ENCODE measurements at places on chromosomes 1 and 21.

- no peak for DNase-seq
These were observed 4.1 kb upstream of the GRIK3 start for GRCh38 chr1:37038227-37039093.

DNA sequence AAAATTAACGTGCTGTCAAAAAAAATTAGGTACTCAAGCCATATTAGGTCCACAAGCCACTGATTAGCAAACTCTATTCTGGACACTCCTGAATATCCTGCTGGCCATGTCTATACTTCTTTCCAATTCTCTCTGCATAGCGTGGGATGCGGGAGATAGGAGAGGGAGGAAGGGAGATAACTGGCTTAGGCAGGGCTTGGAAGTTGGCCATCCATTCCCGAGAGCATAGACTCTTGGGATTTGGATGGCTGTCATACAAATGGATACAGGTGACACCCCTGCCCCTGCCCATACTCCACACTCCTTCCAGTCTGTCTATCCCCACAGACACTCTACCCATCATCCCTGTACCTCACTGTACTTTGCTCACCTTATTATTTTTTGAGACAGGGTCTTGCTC is 2.3 kb upstream of the PRELP start:
- DNase-seq: no peak

GRCh38 chr1:239253032-239253431 is 133.3 kb upstream of the CHRM3 start:
- DNase-seq: peak; percentile 31

DNA sequence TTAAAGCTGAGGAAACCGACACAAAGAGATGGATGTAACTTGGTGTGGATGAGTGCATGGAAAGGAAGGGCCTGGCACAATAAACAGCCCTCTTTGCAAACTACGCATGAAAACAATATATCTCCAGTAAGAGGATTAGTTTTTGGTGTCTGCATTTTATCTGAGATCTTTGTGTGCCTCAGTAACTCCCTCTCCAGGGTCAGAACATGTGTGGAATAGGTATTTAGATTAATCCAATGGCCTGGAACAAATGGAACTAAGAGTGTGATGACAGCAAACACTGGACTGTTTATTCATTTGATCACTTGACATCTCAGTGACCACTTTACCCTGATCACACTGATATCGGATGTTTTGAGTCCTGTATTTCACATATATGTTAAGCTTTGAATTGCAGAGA is 45.3 kb downstream of the AKNAD1 start:
- no peak for DNase-seq

DNA sequence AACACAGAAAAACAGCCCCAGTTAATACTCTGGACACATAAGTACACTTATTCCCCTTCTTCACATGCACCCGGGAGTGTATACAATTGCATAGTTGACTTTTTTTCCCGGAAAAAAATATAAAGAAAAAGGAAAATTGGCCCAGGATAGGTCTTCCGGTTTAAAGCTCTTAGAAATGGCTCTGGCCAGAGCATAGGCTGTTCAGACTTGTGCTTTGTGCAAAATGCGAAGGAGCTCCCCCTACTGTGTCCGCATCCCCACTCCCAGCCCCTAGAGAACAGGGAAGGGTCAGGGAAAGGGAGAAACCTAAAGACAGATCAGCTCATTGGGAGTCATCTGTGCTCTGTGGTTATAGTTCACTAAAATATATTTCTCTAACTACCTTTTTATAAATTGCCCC is 5.5 kb upstream of the MTMR11 start:
- peak; percentile 42 for DNase-seq

GRCh38 chr21:33976082-33977016 is 60.7 kb upstream of the ATP5PO start:
- DNase-seq: peak; percentile 95

- DNase-seq: no peak
These were observed 9.0 kb upstream of the PLCH2 start for GRCh38 chr1:2466958-2467554.

- no peak for DNase-seq
These were observed 56.0 kb upstream of the POU3F1 start for GRCh38 chr1:38102636-38103035.

DNA sequence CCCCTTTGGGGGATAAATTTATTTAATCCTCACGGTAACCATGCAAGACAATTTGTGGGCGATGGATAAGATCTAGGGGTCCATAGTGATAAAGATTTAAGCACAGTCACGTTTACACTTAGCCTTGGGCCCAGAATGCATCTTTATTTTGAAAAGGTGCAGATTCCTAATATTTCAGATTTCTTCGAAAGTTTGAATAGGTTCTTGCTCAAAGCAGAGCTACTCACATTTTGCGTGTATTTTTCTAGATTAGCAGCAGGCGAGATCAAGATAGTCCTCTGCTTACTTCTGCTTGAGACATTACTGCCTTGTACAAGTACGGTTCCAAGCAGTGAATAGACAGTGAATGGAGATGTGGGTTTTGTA is 647 bp downstream of the TSEN15 start:
- no peak for DNase-seq

- DNase-seq: no peak
These were observed 185.7 kb upstream of the VAMP3 start for GRCh38 chr1:7585216-7585907.

DNA sequence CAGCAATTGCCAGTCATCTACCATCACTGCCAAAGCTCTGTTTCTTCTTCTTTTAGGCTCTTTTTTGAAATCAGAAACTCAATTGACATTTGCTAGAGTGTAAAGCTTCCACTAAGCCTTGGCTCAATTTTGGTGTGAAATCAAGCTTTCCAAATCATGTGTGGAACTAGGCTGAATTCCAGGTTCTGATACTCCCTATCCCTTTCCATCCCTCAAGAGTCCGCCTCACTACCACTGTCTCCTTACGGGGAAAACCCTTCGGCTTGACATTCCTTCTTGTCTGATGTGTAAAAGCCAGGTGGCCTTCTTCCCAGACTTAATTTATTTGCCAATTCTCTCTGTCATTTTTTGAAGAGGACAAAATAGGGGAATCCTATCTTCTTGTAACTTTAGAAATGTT is 47.2 kb upstream of the PRMT6 start:
- DNase-seq: no peak

- no peak for DNase-seq
These were observed 228.8 kb downstream of the CAMTA1 start for GRCh38 chr1:7013833-7014639.

DNA sequence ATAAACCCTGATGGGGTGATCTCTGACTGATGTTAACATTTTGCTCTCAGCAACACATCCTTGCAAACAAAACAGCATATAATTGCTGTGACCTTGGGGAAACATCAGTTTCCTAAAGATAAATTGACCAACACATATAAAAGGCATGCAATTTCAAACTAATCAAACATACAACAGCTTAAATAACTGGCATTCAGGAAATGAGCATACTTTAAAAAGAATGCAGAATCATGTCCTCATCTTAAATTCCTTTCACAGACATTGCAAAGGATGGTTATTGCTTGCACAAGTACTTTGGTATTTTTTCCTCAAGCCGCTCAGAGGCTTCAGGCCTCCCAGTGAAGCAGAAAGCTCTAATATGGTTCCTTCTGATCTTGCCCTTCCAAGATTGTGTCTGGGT is 53.4 kb upstream of the RGS18 start:
- peak; percentile 37 for DNase-seq

DNA sequence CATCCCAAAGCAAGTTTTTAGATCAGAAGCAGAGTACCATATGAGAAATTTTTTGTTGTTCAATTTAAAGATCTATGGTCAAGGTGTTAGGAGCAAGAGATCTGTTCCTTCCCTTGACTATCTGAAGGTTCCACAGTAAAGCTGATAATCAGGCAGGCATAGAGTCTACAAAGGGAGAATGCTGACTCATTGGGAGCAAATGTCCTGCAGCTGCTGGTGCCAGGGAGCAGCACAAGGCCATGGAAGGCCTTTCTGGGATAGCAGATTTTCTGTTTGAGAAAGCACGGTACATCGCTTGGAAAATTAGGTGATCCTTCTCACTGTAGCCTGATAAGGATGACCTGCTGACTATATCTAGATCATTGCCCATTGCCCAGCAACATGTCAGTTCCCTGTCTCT is 210.1 kb upstream of the C1orf87 start:
- DNase-seq: peak; percentile 31

DNA sequence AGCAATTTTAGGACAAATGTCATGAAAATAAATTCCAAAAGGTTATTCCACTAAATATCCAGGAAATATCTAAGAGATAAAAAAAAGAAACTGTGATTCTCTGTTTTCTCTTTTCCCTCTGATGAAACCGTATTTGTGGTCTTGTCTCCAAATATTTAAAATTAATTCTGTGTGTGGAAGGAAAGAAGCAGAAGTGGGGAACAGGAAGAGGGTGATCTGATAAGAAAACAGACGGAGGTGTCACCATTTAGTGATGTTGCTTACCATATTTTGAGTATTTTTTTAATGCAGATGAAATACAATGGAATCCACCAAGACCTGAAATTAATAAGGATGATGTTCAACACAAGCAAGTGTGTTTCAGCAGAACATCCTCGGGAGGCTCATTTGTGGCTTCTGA is 29.6 kb downstream of the CLCA1 start:
- no peak for DNase-seq

GRCh38 chr1:57824535-57824934 is 400.7 kb upstream of the DAB1 start:
- DNase-seq: peak; percentile 9

GRCh38 chr1:162361349-162361748 is 15.3 kb downstream of the SPATA46 start:
- DNase-seq: peak; percentile 26

DNA sequence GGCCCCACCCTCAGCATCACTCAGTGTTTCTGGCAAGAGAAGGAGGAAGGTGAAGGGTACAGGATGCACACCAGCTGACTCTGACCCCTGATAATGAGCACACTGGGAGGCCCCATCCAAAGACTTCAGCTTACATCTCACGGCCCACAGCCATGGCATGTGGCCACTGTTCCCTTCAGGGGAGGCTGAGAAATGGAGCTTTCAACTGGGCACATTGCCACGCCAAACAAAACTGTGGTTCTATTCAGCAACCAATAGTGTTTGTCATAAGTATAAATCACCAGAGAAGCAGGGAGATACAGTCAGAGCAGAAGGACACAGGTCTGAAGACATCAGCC is 12.7 kb upstream of the TRAF3IP3 start:
- peak; percentile 88 for DNase-seq

GRCh38 chr1:214844319-214844718 is 238.2 kb upstream of the KCNK2 start:
- no peak for DNase-seq

DNA sequence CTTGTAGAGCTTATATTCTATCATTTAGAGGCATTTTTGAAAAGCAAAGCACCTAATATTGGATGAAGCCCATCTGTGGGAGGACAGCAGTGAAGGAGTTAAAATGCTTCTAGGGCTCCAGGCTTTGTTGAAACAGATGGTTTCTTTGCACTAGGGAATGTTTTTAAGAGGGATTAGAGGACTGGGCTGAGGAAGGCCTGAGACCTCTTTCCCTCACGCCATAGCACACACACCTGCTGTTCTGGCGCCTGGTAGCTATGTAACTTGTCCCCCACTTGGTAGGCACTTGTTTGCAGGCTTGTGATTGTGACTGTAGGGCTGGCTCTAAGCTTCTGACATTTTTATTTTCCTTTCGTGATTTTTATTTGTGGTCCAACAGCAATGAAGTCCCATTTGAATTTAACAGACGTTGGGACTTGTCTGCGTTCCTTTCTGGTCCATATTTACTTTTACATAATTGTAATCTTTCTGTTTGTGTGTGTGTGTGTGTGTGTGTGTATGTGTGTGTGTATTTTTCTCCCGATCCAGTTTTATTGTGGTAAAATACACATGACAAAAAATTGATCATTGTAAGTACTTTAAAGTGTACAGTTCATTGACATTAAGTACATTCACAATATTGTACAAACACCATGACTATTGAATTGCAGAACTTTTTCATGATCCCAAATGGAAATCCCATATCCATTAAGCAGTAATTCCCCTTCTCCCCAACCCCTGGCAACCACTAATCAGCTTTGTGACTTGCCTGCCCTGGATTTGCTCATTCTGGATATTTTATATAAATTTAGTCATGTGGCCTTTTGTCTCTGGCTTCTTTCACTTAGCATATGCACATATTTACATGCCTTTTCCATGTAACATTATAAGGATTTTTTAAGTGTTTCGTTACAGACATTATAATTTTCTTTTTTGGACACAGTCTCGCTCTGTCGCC is 33.5 kb upstream of the MACF1 start:
- peak; percentile 63 for DNase-seq

- DNase-seq: no peak
These were observed 3.2 kb downstream of the SLAMF6 start for GRCh38 chr1:160519642-160520435.

DNA sequence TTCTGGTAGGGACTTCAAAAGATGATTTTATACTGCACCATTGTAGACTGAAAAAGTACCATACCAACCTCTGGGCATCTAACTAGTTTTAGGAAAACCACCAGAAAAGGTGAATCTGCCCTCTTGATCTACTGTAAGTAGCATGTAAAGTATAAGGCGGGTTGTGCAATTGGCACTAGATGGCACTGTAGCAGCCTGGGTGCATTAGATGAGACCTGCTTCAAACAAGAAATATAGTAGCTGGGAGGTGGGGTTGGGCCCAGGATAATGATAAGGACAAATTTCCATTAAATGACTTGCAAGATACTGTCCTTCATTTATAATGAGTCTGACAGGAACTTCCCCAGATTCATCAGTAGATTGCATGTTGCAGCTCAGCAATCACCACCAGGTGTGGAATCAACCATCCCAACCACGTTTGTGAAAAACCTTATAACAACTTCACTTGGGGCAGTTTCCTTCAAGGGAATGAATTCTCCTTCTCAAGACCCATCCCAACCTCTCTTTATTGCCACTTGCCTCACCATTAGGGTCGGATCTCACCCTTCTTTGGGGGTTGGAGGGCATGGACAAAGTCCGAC is 37.3 kb upstream of the IL10 start:
- peak; percentile 32 for DNase-seq

GRCh38 chr1:238664139-238664538 is 722.2 kb upstream of the CHRM3 start:
- DNase-seq: no peak

DNA sequence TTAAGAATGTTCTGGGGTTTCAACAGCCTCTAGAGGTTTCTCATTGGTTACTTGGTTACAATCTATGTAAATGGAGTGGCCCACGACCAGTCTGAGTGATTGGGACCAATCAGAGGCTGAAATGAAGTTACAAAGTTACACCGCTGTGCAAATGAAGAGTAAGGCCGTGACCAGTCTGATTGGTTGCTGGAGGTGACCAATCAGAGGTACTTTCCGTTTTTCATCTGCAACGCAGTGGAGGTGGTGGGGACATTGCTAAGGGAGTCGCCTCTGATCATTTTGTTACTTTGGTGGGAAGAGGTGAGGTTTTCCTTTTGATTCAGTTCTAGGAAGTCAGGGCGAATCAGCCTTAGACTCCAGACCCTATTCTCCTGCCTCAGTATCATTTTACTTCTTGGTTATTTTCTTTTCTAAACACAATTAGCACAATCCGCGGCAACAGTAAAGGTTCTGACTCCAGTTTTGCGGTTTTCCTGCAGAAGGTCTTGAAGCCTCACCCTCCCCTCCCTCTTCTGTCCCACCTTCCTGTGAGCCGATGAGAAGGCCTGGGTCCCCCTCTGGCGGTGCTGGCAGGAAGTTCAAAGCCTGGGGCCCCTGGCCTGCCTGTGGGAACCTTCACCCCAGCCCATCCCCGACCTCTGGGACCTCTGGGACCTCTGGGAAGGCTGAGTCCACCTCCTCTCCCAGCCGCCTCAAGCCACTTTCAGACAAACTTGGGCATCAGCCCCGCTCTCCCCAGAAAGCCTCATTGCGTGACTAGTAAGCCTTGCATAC is 38.7 kb upstream of the TTC34 start:
- DNase-seq: no peak
